ENCODE measurements at places on chromosomes 16 and 17. TPM values are rescaled to one million over a fixed set of nuclear protein-coding genes. Genes with fewer than 3 reads are reported as not detected.

DNA sequence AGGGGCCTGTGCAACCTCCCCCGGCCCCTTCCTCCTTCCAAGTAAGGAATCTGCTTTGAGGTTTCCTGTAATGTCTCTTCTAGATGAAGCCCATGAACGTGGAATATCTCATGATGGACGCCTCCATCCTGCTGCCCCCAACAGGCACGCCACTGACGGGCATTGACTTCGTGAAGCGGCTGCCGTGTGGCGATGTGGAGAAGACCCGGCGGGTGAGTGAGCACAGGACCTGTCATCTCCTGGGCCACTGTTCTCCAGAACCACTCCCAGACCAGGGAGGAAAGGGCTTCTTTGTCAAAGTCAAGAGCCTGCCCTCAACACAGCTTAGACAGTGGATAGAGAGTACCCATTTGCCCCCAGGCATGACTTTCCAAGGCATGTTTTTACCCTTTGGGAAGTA lies 107.1 kb downstream of the CLEC16A start:
- no peak for DNase-seq

DNA sequence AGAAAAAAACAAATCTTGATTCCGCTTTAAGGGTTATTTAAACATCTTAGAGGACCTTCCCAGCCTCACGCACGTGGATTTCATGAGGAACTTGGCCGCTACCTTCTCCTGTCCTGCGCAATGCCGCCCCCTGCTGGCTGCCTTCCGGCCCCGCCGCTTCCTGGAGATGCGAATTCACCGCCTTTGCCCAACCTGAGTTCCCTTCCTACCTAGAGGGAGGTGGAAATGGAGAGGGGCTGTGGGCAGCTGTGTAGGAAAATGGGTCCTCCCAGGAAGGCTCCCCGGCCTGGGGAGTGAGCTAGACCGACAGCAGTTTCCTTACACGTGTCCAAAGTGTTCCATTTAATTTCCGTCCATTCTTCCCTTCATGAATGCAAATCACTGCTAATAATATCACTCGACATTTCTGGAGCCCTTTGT lies 1.0 kb upstream of the ABCC12 start:
- peak; percentile 76 for DNase-seq

Gene TBC1D3C
- total RNA-seq: 2.3 TPM

Gene PLCG2
- total RNA-seq: 15.0 TPM

DNA sequence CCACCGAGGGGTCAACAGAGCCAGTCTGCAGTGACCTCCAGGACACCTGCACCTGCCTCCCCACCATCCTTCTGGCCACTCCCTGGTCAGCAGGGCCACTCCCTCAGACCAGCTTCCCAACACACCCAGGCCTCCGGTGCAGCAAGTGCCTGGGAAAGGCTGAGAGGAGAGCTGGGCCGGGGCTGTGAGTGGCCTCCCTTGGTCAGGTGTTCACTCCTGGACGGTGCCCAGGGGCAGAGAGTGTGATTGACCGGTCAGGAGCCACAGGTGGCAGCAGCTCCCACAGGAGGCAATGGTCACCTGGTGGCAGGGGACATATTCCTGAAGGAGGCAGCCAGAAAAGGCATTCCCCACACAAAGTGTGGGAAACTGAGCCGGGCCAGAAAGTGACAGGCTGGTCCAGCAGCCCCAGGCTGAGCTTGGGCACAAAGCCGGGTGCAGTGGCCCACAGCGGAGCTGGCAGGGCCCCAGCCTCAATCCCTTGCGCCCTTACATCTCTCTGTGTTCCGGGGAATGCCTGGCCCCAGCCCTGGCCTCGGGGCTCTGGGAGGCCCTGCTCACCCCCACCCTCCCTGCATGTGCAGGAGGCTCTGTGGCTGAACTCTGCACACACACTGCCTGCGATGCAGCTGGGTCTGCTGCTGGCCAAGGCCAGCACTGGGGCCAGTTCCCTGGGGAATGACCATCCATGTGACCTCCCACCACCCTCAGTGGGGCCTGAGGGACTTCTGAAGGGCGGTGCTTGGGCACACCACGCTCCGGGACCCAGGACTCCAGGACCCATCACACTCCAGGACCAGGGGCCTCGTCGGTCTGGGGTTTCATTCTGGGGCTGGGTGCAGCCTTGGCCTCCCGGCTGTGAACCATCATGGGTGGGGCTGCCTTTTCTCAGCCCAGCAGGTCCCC lies 1.2 kb upstream of the C17orf99 start:
- DNase-seq: no peak

DNA sequence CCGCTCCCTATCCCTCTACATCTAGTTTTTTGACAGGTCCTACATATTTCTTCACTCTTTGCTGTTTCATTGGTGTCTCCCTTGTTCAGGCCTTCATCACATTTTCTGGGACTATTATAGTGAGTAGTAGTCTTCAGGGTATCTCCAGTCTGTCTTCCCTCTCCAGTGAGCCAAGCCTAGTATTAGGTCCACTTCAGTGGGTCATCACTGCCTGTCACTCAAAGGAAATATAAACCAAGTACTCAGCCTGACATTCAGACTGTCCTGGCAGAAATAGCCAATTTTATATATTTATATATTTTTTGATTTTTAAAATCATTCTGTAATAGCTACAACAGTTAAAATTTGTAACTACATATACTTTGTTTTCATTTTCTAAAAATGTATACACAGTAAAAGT lies 137.8 kb downstream of the CYB561 start:
- no peak for DNase-seq

GRCh38 chr17:17855976-17856375 lies 19.2 kb upstream of the SREBF1 start:
- DNase-seq: no peak

DNA sequence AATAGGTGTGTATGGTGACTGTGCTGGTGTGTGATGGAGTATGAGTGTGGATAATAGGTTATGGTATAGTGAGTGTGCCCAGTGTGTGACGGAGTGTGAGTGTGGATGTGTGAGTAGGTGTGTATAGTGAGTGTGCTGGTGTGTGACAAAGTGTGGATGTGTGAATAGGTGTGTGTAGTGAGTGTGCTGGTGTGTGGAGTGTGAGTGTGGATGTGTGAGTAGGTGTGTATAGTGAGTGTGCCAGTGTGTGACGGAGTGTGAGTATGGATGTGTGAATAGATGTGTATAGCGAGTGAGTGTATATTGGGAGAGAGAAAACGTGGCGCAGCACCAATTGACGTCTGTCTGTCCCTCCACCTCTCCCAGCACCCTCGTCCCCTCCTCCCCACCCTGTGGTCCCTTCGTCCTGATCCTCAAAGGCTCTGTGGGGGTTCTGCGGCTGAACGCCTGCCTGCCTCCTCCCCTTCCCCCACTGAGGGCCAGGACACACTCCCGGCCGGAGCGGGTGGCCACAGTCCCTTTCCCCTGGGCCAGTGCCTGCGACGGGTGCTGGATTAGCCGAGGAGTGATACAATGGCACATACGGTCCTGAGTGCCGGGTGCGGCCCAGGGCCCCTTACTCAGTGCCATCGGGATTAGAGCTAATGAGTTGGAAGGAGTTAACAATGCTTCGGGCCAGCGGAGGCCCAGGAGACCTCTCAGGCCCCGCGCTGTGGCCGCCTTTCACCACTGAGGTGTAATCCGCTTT lies 160.0 kb downstream of the MRM1 start:
- DNase-seq: no peak

DNA sequence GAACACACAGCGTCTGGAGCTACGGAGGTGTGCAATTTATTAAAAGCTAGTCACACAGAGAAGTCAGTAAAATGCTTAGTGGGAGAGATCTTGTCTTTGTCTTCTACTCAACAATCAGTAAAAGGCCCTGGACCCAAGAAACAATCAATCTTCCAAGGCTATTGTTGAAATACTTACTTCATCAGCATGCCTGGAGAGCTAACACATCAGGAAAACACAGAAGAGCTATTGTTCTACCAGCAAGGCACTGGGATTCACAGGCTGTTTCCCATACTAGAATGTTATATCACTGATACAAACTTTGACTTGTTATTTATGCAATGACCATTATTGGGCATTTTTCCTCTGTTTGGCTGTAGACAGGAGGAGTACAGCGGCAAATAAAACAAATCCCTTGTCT lies 247.8 kb upstream of the ERCC4 start:
- DNase-seq: no peak

Gene BEAN1
- 0.22 TPM for total RNA-seq

Gene CTRB2
- total RNA-seq: not detected

Gene NEUROD2
- total RNA-seq: 0.05 TPM

Gene FBXL16
- 1.3 TPM for total RNA-seq

Gene G6PC1
- 0.67 TPM for total RNA-seq

GRCh38 chr16:57592591-57593003 lies 35.8 kb upstream of the ADGRG1 start:
- DNase-seq: peak; percentile 79

GRCh38 chr16:89827383-89828198 lies 684 bp upstream of the SPIRE2 start:
- peak; percentile 78 for DNase-seq

GRCh38 chr17:7775051-7775450 lies 57.5 kb downstream of the DNAH2 start:
- no peak for DNase-seq

DNA sequence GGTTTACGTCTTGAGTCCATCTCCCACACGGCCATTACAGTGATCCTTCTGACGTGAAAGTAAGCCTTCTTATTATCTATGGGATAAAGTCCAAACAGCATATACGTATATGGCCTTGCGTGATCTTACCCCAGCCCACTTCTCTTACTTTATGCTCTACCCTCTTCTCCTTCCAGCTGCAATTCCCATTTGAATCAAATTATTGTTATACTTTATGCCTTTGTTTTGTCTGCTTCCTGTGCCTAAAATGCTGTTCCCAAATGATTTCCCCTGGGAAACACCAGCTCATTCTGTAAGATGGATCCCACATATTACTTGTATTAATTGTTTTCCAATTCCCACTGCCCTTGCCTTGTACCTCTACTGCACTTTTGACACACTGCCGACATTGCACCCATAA lies 11.2 kb downstream of the UQCRC2 start:
- no peak for DNase-seq

- DNase-seq: peak; percentile 43
Measured at GRCh38 chr16:303760-304505, 21.0 kb downstream of the PDIA2 start.

- no peak for DNase-seq
Measured at GRCh38 chr17:1179112-1179817, 516 bp downstream of the ABR start.

DNA sequence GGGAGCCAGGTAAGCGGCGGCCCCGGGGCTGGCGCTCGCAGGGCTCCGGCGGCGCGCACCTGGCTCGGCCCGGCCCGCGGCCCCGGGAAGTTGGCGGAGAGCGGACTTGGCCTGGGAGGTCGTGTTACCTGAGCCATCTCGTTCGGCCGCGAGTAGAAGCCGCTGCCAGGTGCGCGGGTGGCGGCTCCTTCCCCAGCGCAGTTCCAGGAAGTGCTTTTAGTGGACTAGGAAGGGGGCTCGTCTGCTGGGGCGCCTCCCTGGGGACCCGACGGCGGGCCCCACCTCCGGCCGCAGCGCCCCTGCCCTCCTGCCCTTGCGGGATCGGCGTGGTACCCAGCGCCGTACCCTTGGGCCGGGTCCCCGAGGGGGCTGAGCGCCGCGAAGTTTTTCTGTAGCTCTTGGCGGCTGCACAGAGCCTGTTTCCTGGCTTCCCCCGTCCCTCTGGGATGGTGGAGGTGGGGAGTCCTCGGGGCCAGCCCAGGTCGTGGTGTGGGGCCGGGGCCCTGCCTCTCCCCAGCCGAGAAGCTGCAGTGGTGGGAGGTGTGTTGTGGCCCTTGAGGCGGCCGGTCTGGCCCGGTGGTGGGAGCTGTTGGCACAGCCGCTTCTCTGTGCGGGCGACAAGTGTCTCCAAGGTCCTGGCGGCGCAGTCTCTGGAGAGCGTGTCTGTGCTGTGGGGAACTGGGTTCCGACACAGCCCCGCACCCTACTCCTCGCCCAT lies 96.9 kb downstream of the RAB11FIP4 start:
- DNase-seq: peak; percentile 53

Gene ARHGDIG
- 1.7 TPM for total RNA-seq

Gene EVPLL
- total RNA-seq: 0.23 TPM

- peak; percentile 74 for DNase-seq
Measured at GRCh38 chr16:10514369-10515055, 65.9 kb downstream of the EMP2 start.

- DNase-seq: no peak
Measured at GRCh38 chr17:1229900-1230501, 40.2 kb upstream of the BHLHA9 start.

DNA sequence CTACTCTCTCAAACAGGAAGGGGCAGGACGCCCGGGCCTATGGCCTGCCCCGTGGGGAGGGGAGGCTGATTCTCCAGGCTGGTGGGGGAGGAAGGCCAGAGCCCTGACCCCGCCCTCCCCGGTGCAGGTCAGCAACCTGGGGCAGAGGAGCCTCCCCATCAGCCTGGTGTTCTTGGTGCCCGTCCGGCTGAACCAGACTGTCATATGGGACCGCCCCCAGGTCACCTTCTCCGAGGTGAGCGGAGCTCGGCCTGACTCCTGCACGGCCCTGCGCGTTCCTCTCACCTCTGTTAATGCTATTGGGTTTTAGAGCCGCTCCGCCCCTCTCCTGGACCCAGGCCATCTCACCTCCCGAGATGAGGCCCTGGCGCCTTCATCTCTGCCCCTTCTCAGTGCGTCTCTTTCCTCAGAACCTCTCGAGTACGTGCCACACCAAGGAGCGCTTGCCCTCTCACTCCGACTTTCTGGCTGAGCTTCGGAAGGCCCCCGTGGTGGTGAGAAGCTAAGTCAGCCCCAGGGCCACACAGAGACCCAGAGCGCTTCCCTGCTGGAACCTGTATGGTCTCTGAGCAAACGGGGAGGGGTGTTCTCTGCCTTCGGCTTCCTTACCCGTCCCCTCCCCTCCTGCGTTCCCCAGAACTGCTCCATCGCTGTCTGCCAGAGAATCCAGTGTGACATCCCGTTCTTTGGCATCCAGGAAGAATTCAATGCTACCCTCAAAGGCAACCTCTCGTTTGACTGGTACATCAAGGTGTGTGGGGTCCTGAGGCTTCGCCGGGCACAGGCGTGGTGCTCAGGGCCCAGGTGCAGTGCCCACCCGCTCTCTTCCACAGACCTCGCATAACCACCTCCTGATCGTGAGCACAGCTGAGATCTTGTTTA lies 25.1 kb upstream of the ITGAX start:
- no peak for DNase-seq

- no peak for DNase-seq
Measured at GRCh38 chr17:28397275-28397674, 8.7 kb downstream of the SLC46A1 start.

DNA sequence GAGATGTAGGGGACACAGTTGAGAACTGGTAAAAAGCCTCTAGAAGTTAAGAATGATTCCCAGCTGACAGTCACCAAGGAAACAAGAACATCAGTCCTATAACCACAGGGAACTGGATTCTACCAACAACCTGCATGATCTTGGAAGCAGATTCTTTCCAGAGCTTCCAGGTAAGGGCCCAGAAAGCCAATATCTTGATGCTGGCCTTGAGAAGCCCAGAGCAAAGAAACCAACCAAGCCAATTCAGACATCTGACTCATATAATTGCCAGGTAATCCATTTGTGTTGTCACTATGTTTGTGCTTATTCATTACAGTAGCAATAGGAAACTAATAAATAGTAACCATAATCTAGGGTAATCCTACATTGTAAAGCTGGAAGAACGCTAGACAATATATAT lies 81.6 kb downstream of the CACNG1 start:
- no peak for DNase-seq

GRCh38 chr16:16021020-16021419 lies 71.6 kb downstream of the ABCC1 start:
- DNase-seq: no peak

Gene RASL10B
- total RNA-seq: not detected

Gene ABCC11
- 0.35 TPM for total RNA-seq

- DNase-seq: no peak
Measured at GRCh38 chr16:78743556-78743955, 644.1 kb downstream of the WWOX start.

All from mucosa of descending colon (tissue), 3 donors.